ENCODE measurements at places on chromosomes 7 and 10.

- no peak for DNase-seq
Measured at GRCh38 chr7:2357165-2357564, 2.5 kb downstream of the EIF3B start.

DNA sequence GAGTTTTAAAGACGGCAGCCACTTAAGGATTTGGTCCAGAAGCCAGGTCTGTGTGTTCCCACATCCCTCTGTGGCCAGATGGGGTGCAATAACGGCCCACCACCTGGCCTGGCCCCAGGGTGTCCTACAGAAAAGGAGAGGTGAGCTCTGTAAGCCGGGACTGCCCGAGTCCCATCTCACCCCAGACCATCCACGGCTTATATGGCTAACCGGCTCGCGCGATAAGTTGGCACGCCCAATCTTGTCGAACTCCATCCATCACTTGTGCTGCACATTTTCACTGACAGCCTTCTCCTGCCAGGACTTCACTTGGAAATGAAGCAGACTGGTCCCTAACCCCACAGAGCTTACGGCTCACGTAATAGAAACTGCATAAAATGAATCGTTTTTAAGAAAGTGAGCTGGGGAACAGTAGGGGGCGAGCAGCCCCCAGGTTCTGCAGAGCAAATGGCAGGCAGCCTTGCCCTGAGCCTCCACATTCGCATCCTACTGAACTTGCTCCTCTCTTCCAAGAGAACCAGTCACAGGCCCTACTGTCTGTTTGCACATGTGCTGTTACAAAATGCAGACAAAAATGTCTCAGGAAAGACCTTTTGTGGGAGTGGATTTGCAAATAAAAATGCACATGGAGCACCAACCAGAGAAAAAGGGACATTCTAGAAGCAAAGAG lies 98.2 kb downstream of the TNS3 start:
- DNase-seq, result no peak

- DNase-seq, result no peak
Measured at GRCh38 chr10:4294271-4294670, 509.3 kb upstream of the KLF6 start.

GRCh38 chr7:40839881-40840280 lies 705.1 kb downstream of the SUGCT start:
- DNase-seq, result no peak

- no peak for DNase-seq
Measured at GRCh38 chr7:92987538-92987937, 130.2 kb downstream of the SAMD9 start.

- DNase-seq, result no peak
Measured at GRCh38 chr7:22860337-22860736, 37.7 kb upstream of the TOMM7 start.

- no peak for DNase-seq
Measured at GRCh38 chr7:155208681-155209477, 88.8 kb upstream of the INSIG1 start.

- DNase-seq, result no peak
Measured at GRCh38 chr10:132590094-132590751, 52.6 kb downstream of the INPP5A start.

DNA sequence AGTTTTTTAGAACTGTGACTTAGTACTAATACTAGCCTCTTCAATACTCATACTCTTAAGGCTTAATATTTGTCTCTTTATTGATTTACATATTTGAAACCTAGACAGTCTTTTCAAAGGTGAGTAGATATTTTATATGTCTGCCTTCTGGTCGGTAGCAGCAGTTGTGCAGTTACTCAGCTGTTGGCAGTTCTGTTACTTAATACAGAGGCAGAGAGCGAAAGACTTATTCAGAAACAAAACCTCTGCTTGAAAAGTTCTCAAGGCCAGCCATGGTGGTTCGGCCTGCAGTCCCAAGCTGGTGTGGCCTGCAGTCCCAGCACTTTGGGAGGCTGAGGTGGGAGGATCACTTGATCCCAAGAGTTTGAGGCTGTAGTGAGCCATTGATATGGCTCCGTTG lies 84.2 kb downstream of the AUTS2 start:
- DNase-seq, result no peak

- DNase-seq, result no peak
Measured at GRCh38 chr10:14812271-14812670, 25.6 kb downstream of the CDNF start.
